ENCODE measurements at places on chromosomes 12 and 14. TPM values are rescaled to one million over a fixed set of nuclear protein-coding genes. Genes with fewer than 3 reads are reported as not detected.
A peak's percentile ranks its signal among the peaks of the same experiment; 100 is the strongest.

- DNase-seq = peak; percentile 58
Measured at GRCh38 chr14:54785778-54786770, 116.6 kb downstream of the GCH1 start.

TSPAN8 gene
- not detected for total RNA-seq

KRT82 gene
- not detected for total RNA-seq

TMEM63C gene
- 0.46 TPM for total RNA-seq

GRCh38 chr12:79618848-79619404 is 71.8 kb downstream of the PAWR start:
- no peak for DNase-seq
